ENCODE measurements at places on chromosomes 7 and 10. TPM values are rescaled to one million over a fixed set of nuclear protein-coding genes. Genes with fewer than 3 reads are reported as not detected.

Gene CUBN
- 0.80 TPM for total RNA-seq

GRCh38 chr10:15672469-15672868 lies 47.3 kb downstream of the ITGA8 start:
- peak; percentile 15 for DNase-seq

DNA sequence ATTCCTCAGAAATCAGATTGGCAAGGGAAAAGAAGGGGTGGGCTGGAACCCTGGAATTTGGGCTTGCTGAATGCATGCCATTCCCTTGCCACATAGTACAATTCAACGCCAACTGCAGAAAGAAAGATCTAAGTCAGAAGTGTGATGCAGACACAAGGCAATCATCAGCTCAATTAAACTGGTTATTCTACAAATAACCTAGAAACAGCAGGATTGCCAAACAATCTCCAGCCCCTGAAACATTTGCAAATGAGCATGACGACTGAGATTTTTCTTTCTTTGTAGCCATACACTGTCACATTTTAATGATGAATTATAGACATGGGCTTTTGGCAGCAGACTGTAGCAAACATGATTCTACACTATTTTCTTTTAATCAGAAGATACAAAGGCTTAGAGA lies 16.5 kb upstream of the CREB5 start:
- no peak for DNase-seq

Gene ARMC10
- total RNA-seq, result 21.7 TPM

Gene PRKAR2B
- total RNA-seq, result 1.5 TPM

- peak; percentile 100 for DNase-seq
Observed at GRCh38 chr10:32692174-32692573, 246.2 kb downstream of the CCDC7 start.

Gene VWDE
- total RNA-seq, result 7.7 TPM

Gene CALHM1
- total RNA-seq, result not detected

Gene HEPACAM2
- not detected for total RNA-seq

GRCh38 chr7:29965030-29965429 lies 24.6 kb downstream of the SCRN1 start:
- no peak for DNase-seq

GRCh38 chr10:60466267-60467201 lies 76.9 kb upstream of the ANK3 start:
- DNase-seq, result peak; percentile 99

GRCh38 chr7:93014410-93014809 lies 103.4 kb downstream of the SAMD9 start:
- DNase-seq, result peak; percentile 48

All from PC-3 (cell line).